Mesothelial cell of epicardium (in vitro differentiated cells): ENCODE measurements at places on chromosomes 11 and 22. TPM values are rescaled to one million over a fixed set of nuclear protein-coding genes. Genes with fewer than 3 reads are reported as not detected.

CCDC188 gene
- total RNA-seq: not detected in 3 replicates

OR5J2 gene
- not detected in 3 replicates for total RNA-seq

GAL3ST3 gene
- total RNA-seq: 4.7 to 5.7 TPM (median 4.9 TPM) in 3 replicates

LRRC55 gene
- 11.5 to 14.7 TPM (median 13.2 TPM) in 3 replicates for total RNA-seq

HORMAD2 gene
- total RNA-seq: 0.23 to 0.47 TPM in 2 of 3 replicates, not detected in the other

OR52E2 gene
- total RNA-seq: not detected in 3 replicates

CPSF7 gene
- total RNA-seq: 107 to 116 TPM (median 112 TPM) in 3 replicates
